ENCODE measurements at places on chromosomes 7 and 10.

- no peak for DNase-seq
These were observed 6.2 kb downstream of the C10orf105 start for GRCh38 chr10:71713135-71714030.

- DNase-seq = no peak
These were observed 42.0 kb downstream of the LYZL2 start for GRCh38 chr10:30587522-30588031.

GRCh38 chr7:151851145-151851751, 25.7 kb downstream of the PRKAG2 start:
- no peak for DNase-seq

- no peak for DNase-seq
These were observed 186.8 kb downstream of the PARD3 start for GRCh38 chr10:34628174-34628796.

GRCh38 chr7:34074421-34074820, 169.1 kb downstream of the BMPER start:
- DNase-seq = no peak

DNA sequence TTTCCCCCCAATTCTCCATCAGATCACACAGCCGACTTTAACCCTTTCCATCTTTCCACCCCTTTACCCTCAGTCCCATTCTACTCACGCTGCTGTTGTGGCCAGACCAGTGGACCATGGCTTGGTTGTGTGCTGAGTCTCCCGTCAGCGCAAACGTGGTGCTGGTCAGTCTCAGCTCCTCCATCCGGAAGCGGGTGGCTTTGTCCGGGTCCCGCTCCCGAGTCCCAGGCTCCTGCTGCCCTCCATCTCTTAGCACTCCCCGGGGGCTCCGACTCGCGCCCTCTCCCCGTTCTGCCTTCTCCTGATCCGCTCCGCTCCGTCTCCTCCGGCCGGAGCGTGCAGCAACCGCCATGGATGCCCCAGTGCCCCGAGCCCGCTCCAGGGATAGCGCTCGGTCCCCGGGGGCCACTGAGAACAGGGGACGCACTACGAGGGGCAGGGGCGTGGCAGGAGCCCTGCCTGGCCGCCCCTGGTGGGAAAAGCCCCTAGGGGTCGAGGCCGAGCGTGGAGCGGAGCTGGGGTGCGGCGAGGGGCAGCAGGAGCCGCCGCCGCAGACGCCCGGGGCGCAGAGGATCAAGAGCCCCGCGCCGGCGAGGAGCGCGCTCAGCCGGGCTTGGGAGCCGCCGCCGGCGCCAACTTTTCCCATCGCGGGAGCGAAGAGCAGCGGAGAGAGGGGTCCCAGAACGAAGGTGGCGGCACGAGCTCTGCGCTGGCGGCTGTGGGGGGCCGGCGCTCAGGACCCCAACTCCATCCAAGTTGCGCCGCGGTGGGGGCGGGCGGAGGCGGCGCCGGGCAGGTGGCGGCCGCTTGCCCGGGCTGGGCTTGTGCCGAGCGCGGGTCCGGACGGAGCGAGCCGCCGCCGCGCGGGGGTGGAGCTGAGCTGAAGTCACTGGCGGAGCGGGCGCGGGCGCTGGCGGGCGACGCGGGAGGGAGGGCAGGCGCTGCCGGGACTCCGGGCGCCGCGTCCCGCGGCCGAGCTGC, at the start of gene SORCS1:
SORCS1 (minus strand) TSS at position 826 of the 981 bp plus-strand sequence.
- DNase-seq = no peak

- no peak for DNase-seq
These were observed 496.4 kb downstream of the KIF20B start for GRCh38 chr10:90197766-90198165.

DNA sequence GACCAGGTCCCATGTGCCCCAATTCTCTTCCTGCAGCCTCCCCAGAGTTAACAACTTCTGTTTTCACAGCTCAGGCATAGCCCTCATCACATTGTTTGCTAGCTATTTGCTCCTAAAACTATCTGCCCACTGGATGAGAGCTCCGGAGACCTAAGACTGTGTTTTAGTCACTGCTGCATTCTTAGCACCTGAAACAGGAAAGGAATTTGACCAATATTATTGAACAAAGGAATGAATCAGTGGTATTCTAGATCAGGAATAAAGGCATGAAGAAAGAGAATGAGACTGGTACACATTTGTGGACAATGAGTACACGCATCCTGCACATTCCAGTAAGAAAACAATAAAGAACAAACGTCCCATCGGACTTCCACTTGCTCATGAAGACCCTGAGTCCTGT, 54.8 kb downstream of the PPP1R17 start:
- DNase-seq = no peak

- DNase-seq = no peak
These were observed 80.8 kb upstream of the PRSS1 start for GRCh38 chr7:142668495-142668894.

GRCh38 chr7:123580406-123581161, 21.0 kb upstream of the ASB15 start:
- no peak for DNase-seq

DNA sequence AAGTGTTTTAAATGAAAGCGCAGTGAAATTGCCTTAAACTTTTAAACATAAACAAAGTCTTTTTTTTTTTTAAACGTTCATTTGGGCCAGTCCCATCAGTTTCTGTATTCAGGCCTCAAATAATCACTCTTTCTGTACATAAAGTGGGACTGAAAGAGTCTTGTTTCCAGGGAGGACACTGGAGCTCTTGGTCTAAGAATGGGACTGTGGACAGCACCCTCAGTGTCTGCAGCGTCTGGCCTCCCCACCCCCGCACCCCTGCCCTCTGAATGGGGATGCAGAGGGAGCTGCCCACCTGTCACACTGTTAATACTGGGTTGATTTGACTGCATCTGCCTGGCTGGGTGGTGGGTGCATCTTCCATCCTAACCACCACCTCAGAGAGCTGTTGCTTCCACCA, 5.2 kb downstream of the ZNF365 start:
- no peak for DNase-seq

DNA sequence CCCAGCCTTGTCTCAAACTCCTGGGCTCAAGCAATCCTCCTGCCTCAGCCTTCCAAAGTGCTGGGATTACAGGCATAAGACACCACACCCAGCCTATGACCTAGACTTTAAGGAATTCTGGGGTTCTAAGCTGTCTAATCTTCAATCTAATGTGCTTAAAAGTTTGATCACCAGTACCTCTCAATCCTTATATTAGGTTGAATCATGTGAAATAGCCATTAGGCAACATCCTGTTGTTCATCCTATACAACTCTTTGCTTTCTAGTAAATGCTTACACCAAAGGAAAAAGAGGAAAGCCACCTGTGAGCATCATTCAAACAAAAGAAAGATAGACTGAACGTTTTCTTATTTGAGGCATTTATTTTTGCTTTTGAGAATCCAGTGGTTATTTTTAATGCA, 56.0 kb downstream of the ATOH7 start:
- no peak for DNase-seq

- no peak for DNase-seq
These were observed 17.8 kb upstream of the CH25H start for GRCh38 chr10:89224739-89225443.

DNA sequence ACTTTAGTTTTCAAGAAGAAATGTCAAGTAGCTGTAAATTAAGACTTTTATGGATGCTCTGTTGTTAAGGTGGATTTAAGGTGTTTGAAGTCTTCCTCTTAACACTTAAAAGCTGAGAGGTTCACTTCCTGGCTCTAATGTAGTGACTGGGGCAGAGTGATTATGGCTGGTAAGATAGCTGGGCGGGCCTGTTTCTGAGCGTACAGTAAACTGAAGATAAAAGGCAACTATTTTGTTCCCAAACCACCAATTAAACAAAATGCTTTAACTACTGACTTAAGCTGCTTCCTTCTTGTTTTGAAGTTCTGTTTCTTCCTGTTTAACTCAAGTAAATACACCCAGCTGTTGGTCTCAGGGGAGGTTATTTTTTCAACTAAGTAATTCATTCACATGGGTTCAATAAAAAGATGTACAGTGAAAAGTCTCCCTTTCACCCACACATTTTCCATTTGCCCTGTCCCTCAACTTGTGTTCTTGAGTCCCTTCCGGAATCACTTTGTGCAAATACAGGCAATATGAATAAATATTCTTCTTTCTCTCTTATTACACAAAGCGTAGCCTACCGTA, 19.3 kb downstream of the VWA2 start:
- no peak for DNase-seq

- DNase-seq = no peak
These were observed 369 bp upstream of the SCIN start for GRCh38 chr7:12570168-12570533.

DNA sequence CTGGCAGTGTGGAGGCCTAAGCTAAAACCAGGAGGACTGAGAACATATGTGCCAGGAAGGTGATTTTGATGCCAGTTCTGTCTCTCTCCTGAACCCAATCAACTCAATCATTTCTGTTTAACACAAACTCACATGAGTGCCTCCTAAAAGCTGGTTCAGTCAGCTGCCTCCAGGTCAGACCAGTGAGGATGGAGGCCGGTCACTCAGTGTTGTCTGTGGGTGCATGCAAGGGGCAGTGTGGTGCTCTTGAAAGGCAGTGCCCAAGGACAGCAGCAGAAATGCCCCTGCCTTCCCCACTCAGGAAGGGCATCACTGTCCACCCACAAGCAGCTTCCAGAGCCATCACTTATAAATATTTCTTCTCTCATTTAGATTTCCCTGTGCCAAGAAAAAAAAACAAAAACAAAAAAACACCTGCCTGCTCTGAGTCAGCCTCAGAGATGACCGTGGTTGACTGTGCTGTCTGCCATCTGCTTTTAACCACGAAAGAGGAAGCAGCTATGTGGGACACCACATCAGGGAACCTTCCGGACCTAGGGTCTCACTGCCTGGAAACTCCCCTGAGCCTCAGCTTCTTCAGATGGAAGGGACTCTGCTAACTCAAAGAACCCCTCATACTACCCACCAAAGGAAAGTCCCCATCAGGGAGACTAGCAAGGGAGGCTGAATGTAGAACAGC, 39.1 kb downstream of the VOPP1 start:
- peak; percentile 32 for DNase-seq
